ENCODE measurements at places on chromosomes 2 and 18.

DNA sequence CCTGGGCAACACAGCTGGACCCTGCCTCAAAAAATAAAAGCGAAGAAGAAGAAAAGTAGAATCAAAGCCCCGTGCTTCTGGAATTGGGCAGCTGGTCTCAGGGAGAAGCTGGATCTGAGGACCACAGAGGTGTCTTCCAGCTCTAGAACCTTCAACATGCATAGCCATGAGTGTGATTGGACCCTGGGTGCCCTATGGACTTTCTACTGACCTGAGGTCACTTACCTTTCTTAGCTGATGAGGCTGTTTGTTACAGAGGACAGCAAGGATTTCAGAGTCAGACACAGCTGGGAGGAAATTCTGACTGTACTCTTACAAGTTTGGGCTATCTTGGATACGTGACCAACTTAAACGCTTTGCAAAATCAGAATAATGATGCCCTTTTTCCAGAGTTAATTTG is 82.4 kb upstream of the GATA6 start:
- no peak for DNase-seq

- DNase-seq, result no peak
Observed at GRCh38 chr2:98473995-98474780, 29.5 kb downstream of the INPP4A start.

DNA sequence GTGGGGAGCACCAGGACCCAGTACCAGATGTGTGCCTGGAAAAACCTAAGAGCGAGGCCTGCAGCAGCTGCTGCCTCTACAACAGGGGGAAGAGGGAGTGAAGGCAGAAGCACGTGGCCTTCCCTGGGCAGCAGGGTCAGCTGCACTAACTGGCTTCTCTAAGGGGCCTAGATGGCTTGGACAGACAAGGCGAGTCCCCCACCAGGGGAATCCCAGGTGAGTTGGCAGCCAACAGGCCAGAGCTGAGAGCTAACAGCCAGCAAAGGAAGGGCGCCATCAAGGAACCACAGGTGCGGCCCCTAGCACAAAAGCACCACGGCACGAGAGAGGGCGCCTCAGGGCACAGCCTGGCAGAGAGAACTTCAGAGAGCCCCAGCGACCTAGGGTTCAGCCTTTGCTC is 19.8 kb upstream of the MAL start:
- DNase-seq, result no peak

- DNase-seq, result no peak
Observed at GRCh38 chr2:239188536-239188935, 212.3 kb downstream of the HDAC4 start.

DNA sequence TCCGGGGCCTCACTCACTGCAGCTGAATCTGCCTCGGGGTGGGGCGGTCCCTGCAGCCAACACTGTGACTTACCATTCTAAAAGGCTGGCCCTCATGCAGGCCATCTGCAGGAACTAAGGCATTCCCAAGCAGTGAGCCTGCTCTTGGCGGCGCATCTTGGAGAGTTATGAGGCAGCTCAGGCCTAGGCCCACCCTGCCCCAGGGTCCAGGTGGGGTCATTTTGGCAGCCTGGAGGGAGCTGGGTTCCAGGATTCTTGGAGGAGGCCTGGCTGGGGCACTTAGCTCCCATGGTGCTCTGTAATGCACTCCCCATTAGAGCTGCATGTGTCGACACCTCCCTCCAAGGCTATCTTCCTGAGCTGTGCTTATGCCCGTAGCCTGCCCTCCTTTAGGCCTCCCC is 14.8 kb upstream of the BIN1 start:
- DNase-seq, result no peak

- DNase-seq, result no peak
Observed at GRCh38 chr2:230661072-230661957, 51.3 kb upstream of the CAB39 start.

- DNase-seq, result no peak
Observed at GRCh38 chr2:50820176-50820575, 211.8 kb downstream of the NRXN1 start.

GRCh38 chr2:96264656-96265348 is 995 bp downstream of the TMEM127 start:
- peak; percentile 41 for DNase-seq

DNA sequence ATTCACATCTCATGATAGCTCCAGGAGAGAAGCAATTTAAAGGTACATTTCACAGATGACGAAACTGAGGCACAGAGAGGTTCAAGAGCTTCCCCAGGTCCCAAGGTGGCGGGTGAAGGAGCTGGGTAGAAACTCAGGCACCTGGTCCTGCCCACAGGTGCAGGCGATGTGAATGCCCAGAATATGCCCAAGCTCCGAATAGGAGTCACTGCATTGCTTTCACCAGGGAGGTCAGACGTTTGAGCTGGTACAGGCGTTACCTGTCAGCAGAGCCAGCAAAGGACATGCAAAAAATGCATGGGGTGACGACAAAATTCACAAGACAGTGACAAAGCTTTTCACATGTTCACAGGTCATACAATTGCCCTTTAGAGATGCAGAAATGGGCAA is 247.9 kb downstream of the HDAC4 start:
- no peak for DNase-seq

DNA sequence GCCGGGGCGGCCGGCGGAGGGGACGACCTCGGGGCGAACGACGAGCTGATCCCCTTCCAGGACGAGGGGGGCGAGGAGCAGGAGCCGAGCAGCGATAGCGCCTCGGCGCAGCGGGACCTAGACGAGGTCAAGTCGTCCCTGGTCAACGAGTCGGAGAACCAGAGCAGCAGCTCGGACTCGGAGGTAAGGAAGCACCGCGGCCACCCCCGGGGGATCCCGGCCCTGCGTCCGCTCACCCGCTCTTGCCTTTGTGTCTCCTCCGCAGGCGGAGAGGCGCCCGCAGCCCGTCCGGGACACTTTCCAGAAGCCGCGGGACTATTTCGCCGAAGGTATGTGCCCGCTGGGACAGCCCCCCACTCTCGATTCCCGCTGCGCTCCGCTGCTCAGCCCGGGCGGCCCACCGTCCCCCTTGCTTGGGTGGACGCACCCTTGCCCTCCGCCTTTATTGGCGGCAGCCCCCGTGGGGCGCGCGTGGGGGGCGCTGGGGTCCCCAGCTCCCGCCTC is 611 bp downstream of the TCF7L1 start:
- DNase-seq, result no peak

DNA sequence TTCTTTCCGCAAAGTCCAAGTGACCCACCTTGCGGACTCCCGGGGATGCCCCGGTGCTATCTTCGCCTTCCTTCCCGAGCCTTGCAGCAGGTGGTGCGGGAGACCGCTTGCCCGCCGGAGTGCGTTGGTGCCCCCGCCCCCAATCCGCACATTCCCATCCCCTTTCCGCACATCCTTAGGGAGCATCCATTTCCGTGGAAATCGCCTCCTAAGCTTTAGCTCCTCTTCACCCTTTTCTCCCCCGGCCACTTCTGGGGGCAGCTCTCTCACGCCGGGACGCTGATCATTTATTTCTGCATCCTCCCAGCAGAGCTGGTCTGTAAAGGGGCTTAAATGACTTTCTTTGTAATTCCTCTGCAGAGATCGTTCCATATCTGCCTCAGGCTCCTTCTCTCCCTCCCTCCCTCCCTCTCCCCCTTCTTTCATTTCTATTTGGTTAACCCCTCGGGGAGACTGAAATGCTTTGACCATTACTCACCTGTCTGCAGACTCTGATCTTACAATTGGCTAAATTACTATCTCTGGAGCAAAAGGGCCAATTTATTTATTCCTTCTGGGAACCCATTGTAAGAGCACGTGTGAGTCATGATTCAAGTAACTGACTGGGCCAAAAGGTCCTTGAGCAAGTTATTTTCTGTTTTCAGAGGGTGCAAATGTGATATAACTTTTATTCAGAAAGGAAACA is 1.3 kb upstream of the LYPD1 start:
- DNase-seq, result no peak

DNA sequence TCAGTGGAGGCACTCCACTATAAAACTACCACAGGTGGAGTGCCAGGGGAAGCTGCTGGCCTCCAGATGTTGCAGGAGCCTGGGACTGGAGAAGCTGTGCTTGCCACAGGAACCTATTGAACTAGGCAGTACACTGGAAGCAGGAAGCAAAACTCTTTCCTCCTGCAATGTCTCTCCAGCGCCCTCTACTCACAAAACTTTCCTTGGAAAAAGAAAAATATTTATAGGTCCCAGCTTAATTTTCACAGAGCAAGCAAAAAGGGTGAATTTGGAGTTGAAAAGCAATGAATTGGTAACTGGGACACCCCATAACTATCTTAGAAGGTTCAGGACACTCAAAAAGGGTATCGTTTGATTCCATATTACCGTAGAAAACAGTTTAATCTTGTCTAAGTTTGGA is 33.2 kb upstream of the REEP1 start:
- no peak for DNase-seq

DNA sequence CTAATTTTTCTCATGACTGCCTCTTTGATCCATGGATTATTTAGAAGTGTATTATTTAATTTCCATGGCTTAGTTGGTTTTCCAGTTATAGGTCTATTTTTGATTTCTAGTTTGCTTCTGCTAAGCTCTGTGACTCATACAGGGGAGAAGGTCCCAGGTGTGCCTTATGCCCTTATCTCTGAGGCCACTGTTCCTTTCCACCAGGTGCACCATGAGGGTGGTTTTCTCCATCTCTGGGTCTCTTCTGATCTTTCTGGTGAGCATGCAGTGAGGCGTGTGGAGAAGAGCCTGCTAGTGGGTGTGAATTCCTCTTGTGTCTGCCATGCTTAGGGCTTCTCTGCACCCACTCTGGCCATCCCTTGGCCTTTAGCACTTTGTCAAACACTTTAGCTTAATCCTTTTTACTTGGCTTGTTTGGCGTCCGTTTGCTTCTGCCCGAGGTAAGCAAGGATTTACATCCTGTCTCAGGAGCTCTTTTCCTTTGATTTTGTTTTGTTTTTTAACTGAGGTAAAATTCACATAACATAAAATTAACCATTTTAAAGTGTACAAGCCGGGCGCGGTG is 129.8 kb upstream of the ARL4C start:
- DNase-seq, result no peak

- DNase-seq, result no peak
Observed at GRCh38 chr2:111919365-111919764, 21.0 kb downstream of the MERTK start.

- no peak for DNase-seq
Observed at GRCh38 chr2:23513872-23514793, 129.2 kb downstream of the KLHL29 start.

GRCh38 chr2:100939445-100939844 is 62.6 kb upstream of the RPL31 start:
- no peak for DNase-seq

DNA sequence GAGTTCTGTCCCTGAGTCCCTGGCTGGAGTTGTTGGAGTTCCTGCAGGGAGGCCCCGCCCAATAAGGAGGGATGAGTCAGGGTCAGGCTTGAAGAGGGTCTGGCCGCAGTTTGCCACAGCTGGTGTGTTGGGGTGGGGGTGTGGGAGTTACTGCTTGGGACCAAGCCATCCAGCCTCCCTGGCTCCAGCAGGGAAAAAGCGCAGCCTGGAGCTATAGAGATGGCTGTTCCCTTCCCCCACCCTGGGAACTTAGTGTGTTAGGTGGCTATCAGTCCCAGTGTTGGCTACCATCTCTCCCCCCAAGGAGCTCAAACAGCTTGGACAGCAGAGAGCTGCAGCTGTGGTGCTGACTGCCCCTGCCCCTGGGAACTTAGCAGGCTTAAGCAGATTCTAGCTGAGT is 13.2 kb upstream of the TANK start:
- no peak for DNase-seq

- DNase-seq, result no peak
Observed at GRCh38 chr2:152432206-152432653, 97.3 kb downstream of the FMNL2 start.

- no peak for DNase-seq
Observed at GRCh38 chr2:223510713-223511112, 91.4 kb downstream of the SCG2 start.

DNA sequence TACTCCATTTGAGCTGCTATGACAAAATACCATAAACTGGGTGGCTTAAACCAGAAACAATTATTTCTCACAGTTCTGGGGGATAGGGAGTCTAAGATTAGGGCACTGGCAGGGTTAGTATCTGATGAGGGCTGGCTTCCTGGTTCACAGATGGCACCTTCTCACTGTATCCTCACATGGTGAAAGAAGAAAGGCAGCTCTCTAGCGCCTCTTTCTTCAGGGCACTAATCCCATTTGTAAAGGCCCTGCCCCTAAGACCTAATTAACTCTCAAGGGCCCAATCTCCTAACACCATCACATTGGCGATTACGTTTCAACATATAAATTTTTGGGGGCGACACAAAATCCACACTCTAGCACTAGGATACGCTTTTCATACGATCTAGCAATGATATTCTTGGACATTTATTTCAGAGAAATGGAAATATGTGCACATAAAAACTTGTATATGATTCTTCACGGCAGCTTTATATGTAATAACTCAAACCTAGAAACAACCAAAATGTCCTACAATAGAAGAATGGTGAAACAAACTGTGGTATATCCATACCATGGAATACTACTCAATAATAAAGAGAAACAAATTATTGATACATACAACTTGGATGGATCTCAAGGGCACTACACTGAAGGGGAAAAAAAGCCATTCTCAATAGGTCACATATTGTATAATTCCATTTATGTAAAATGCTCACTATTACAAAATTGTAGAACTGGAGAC is 111.0 kb downstream of the BCL2L11 start:
- DNase-seq, result no peak

DNA sequence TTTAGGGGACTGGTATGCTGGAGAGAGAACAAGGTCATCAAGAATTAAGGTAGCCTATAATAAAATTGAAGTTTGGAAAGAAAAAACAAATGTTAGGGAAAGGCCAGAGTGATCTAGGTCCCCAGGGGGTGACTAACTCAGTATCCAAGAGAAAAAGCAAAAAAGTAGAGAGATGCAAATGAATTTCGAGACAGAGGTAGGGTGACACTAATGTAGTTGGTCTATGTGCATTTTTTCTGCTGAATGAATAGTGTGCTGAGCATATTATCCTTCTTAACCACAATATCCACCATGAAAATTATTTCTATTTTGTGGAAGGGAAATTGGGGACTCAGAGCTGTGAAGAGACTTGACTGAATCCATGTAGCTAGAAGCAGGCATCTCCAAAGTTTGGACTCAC is 9.8 kb downstream of the IL36A start:
- no peak for DNase-seq

DNA sequence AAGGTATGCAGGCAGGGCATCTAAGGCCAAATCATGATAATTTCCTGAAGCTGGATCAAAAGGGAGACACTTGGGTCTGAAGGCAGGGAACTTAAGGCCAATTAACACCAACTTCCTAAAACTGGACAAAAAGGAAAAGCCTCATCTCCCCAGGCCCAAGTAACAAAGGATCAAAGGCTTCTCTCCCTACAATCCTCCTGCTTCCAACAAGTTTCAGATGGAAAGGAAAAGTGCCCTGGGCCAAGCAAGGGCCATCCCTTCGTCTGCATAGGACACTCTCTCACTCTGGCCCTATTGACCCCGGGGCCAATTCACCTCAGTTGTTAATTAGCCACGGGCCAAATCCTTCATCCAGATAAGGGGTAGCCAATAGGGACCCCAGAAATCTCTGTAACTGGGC is 1335.8 kb upstream of the CDH2 start:
- no peak for DNase-seq

DNA sequence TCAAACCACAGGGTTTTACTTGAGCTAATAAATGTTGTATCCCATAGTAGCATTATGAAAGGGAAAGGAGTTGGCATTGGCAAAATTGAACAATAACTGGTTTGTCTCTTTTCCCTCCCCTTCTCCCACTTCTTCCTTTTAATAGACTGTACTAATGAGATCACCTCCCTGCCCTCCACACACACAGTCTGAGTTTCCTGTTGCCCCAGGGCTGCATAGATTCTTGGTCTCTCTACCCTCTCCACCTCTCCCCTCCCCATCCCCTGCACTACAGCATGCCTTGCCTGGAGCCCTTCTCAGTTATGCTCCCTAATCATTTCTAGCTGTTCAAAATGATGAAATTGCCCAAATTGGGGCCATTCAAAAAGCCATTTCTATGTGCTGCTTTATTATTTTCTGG is 37.2 kb upstream of the NEMP2 start:
- no peak for DNase-seq
